ENCODE measurements at places on chromosomes 3 and 15.

DNA sequence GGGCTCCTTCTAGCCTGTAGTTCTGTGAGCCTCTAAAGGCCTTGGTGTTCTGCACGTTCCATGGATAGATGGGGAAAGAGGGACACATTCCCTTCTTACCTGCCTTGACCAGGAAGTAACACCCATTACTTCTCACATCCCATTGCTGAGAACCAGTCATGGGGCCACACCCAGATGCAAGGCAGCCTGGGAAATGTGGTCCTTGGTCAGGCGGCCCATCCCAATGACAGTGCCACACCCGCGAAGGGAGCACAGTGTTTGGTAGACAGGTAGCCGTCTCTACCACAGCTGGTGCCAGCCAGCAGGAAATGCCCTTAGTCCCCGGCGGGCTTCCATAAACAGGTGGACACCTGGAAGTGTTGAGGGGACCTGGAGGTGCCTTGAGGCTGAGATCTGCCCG is 23.2 kb upstream of the LCTL start:
- no peak for DNase-seq

DNA sequence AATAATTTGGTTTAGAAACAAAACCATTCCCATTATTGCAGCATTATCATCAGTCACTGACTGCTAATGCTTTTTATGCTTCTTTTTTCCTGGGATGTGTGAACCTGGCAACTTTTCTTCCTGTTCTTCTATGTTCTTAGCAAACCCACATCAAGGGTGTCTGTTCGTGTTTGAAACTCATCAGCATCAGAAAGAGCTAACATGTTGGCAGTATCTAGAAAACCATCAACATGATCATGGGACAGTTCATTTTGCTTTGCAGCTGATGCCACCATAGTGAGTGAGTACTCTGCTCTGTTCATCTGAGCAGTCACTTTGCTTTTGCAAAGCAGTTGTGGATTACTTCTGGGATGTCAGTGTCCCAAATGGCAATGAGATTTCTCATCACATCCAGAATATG is 5.9 kb downstream of the DPH3 start:
- no peak for DNase-seq

- no peak for DNase-seq
These were observed 214.7 kb upstream of the ZBTB20 start for GRCh38 chr3:115361806-115362205.

DNA sequence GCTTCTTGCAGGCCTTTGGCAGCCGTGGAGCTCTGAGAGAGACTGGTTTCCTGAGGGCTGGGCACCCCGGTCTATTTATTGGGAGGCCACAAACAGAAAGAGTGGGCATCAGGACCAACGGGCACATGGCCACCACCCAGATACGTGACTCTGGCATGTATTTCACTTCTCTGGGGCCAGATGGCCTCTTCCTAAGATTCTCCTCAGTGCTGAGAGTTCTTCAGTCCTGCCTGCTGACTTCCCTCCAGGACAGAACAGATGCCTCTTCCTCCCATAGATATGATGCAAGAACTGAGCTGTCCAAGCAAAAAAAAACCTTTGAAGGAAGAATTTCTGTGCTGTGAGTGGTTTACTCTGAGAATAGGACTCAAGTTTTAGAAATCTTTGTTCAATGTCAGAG is 107.7 kb downstream of the IGF2BP2 start:
- peak; percentile 86 for DNase-seq

DNA sequence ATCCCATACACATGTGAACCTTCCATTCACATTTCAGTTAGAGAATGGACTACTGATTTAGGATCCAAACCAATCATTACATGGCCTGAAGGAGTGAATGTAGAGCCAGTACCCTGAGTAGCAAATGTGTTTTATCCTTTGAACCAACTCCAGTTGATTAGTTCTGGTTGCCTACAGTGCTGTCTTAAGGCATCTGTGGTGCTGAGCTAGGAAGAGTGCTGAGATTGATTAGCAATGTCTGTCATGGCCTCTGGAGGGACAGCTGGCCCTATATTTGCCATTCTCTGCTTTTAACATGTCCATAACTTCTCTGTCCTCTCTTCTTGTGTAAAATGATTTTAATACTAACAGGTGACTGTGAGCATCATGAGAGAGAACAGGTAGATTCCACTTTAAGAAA is 11.1 kb downstream of the LRTM1 start:
- no peak for DNase-seq

- no peak for DNase-seq
These were observed 342.3 kb downstream of the LRRC3B start for GRCh38 chr3:26964836-26965235.

DNA sequence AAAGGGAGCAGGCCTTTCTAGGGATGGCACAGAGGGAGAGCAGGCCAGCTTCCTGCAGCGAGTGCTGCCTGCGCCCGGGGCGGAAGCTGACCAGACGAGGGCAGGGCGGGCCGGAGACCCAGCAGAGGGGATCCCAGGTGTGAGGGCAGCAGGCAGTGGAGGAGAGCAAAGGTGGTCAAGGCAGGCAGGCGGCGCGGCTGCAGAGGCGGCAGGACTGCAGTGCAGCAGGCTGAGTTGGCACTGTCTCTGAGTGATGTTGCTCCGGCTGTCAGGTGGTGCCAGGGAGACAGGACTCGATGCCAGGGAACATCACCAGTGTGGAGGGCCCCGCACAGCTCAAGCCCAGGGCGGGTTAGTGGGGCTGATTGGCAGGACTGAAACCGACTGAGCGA is 22.3 kb upstream of the PLXNA1 start:
- no peak for DNase-seq

GRCh38 chr3:186477876-186478275 is 66.3 kb downstream of the CRYGS start:
- DNase-seq: no peak

GRCh38 chr15:86620641-86621349 is 541.1 kb downstream of the AGBL1 start:
- no peak for DNase-seq

DNA sequence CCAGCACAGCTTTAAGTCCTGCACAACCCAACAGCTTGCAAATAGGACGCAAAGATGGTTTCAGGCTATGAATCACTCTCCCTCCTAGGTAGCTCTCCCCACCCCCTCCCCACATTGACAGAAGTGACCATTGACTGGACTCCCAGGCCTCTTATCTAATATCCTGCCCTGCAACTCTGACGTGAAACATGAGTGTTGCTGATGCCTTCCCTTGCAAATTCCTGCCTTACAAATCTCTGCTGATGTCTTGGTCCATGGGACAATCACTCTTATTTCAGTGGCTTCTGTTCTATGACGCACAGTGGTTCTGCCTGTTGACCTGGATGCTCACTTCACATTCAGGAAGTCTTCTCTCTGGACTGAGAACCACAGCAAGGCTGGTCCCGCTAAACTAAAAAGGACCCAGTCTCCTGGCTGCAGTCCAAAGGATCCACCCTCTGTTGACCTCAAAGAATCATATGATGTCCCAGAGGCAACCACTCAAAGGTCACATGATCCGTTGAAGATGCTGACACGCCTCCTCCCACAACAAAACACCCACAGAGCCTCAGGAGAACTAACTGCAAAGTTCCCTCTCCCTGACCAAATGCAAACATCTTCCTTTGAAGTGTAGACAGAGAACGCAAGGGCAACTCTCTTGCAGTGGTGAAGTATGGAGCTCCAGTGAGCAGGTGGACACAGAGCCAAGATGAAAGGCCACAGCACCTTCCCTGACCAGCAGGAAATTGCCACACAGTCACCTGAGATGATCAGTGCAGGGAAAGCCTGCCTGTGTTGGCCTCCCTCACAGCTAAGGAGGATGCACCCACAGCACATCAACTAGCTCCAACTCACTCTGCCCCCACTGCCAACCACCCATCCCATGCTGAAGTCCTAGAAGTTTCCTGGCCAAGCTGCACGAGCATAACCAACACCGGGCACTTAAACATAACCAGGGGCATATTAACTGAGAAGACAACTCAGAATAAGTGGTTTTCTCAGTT is 112.3 kb downstream of the ADAMTS17 start:
- no peak for DNase-seq

DNA sequence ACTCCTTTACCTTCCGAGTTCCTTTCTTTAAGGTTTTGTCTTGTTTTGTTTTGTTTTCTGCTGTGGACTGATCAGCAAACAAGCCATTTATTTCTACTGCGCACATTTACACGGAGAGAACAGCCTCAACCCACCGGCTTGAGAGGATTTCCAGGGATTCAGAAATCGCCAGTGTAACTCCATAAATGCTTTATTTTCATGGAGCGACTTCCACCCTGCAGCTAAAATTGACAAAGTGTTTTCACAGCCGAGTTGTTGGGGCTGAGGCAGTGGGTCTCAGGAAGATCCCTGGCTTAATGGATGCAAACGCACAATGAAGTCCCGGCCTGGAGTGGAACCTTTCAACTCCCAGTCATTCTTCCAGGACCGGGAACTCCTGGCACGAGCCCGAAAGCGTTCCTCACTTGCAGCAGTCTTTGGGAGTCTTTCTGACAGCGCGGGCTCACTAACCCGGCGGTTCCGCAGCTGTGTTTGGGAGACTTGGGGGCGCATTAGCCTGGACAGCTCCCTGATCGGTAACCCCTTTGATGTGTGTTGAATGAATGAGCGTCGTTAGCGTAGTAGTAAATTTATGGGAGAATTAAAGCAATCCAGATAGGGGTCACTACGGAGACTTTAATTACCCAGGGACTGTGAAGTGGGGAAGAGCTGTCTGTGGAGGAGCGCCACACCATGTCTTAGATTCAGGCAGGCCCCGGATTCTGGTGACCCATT is 785 bp upstream of the MYRIP start:
- no peak for DNase-seq

- no peak for DNase-seq
These were observed 14.2 kb downstream of the CSK start for GRCh38 chr15:74795966-74796625.

DNA sequence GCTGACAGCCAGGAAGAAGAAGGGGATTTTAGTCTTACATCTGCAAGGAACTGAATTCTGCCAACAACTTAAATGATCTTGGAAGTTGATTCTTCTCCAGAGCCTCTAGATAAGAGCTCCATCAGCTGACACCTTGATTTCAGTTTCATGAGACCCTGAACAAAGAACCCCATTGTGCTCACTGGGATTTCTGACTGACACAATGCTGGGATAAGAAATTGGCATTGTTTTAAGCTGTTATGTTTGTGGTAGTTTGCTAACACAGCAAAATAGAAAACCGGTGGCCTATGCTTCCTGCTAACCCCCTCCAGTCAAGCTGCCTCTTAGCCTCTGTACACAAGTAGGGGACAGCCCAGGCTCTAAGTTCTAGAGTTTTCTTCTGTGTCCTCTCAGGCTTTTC is 36.2 kb downstream of the MASP1 start:
- DNase-seq: no peak

DNA sequence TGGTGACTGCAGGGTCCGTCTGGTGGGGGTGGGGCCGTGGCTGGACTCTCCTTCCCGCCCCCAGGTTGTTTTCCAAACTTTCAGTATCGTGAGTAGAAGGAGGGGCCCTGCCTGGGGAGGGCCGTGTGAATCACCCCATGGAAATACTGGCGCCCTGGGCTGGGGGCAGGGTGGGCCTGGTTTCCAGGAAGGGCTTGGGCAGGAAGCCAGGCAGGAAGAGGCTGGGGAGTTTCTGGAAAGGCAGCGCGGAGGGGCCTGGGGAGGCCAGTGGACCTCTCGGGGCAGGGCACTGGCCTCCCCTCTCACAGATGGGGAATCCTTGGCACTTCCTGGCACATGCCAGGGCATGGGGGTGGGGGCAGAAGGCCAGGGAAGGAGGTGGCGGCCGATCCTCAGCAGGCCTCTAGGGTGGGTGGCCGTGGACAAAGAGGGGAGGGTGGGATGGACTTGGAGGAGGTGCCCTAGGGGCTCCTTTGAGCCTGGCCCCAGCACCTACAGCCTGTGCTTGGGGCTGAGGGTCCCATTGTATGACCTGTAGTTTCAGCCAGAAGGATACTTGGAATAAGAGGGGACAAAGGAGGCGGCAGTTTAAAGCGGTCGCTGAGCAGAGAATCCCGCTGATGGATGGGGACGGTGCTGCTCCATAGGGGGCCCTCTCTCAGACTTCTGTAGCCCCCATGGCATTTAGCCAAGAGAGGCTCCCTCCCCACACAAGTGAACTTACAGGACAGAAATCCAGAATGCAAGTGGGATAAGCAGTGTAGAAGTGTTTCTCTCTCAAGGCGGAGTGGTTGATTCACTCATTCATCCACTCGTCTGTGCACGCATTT is 56.5 kb upstream of the GATA2 start:
- DNase-seq: peak; percentile 53

DNA sequence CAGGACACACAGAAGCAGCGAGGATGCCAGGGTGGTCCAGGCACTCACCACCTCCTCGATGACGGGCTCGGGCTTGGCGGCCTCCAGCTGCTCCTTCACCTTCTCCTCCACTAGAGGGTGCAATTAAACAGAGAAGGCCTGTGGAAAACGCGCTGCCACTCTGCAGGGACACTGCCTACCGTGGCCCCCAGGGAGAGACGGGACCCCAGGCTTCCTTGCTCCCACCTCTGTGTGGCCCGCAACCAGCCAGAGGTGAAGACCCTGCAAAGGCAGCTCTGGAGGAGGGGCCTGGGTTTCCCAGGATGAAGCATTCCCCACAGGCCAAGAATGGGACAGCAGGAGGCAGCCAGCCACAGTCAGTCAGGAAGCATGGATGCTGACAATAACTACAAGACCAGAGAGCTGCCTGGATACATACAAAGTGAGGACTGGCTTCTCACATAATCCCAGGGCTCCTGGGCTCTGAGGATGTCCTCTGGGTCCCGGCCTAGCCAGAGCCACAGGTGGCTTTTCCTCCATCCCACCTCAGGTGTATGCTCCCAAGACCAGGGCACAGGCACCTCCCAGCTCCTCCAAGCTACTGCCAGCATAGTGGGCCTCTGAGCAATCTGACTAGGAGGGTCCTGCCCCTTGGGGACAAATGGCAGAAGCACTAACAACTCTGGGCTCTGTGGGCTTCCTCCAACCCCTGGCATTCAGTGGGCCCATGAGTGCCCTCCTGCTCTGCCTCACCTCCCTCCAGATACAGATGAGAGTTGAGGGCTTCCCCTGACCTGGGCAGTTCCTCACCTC is 46.2 kb downstream of the PTH1R start:
- DNase-seq: no peak

All from fibroblast of the conjunctiva (primary cell).